ENCODE measurements at places on chromosomes 5 and 9.

DNA sequence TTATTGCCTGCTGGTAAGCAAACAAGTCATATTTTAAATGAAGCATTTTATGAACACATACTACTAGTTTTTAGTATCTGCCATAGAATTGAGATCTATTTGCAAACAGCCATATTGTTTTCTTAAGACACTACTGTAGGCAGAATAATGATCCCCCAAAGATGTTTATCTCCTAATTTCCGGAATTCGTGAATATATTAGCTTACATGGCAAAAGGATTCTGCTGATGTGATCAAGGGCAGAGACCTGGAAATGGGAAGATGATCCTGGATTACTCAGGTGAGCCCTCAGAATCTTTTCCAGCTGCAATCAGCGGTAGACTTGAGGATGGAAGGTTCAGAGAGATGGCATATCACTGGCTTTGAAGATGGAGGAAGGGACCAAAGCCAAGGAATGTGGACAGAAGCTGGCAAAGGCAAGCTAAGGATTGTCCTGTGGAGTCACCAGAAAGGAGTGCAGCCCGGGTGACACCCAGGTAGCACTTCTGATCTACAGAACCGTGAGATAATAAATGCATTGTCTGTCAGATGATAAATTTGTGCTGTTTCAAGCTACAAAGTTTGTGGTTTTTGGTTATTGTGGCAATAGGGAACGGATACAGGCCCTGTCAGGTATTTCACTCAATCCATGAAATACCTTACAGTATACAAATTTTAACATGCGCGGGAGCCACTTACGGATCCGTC, 1.0 kb upstream of the ERCC6L2 start:
- no peak for DNase-seq

- DNase-seq, result no peak
These were observed 656.5 kb downstream of the BNC2 start for GRCh38 chr9:16213781-16214515.

DNA sequence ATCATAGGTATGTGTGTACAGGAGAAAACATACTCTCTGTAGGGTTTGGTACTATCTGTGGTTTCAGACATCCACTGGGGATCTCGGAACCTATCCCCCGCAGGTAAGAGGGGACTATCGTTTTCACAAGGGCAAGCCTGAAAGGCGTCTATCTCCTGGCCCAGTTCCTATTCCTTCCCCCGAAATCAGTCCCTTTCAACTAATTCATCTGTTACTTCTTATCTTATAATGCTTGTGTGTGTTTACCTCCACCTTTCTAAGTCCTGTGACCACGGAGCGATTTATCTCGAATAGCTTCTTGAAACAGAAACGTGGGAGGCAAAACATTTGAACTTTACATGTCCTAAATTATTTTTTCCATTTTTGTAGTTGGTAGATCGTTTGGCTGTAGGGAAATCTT, 11.4 kb downstream of the ABO start:
- no peak for DNase-seq

DNA sequence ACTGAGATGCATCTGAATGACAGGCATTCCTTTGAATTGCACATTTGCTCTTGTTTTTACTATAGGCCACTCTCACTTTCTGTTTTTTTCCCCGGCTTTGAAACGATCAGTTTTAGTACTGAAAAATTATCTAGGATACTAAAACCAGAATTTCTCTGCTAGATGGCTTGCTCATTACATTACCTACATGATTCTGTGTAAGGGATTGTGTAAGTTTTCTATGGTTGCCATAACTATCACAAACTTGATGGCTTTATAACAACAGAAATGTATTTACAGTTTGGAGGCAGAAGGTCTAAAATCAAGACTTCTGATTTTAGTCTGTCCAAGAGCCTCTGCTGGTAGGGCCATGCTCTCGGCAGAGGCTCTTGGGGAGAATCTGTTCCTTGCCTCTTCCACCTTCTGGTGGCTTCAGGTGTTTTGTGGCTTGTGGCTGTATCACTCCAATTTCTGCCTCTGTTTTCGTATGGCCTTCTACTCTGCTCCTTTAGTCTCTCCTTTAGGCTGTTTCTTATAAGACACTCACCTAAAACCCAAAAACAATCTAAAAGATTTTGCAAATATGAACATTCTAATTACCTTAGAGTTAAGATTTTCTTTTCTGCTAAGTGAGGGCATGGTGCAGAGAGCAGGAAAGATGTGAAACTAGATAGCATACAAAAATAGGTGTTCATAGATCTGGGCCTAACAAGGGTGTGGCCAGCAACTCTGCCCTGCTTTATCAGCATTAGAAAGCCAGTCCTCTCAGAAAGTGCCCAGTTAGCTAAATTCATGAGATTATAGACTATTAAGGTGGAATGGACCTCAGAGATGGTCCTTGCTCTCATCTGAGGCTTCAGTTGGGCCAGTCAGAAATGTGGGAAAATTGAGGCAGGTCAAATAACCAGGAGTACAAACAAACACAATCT, 93.3 kb upstream of the CDKN2B start:
- no peak for DNase-seq

DNA sequence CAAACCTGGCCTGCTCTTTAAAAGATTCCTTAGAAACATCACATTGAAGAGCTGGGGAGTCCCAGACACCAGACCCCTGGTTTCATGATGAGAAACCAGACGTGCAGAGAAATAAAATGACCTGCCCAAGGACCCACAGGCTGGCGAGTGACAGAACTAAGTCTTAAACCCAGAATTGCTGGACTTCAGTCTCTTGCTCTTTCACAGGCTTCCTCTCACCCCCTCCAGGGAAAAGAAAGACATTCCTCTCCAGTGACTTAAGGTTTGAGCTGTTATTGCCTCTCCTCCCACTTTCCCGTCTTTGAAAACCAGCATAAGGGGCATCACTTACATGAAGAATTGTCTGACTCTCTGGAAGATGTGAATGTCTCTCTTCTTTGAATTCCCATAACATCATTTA, 535.2 kb downstream of the IRX1 start:
- no peak for DNase-seq

DNA sequence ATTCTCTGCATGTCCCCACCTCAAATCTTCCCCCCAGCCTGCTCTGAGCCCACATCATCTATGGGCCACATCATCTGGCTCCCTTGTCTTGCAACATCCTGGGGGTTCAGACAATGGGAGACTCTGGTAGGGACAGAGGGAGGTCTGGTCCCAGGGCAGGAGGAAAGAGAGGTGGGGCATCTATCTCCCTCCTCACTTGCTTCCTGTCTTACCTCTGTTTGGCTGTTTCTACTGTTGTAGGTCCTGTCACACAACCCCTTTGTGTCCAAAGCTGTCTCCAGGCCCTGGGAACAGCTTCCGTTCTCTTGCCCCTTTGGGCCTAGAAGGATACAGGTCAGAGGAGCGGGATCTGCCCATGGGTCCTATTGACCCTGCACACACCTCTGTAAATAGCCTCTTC, 227.2 kb downstream of the NSG2 start:
- no peak for DNase-seq

- DNase-seq, result no peak
These were observed 24.0 kb upstream of the LTC4S start for GRCh38 chr5:179769796-179770195.

DNA sequence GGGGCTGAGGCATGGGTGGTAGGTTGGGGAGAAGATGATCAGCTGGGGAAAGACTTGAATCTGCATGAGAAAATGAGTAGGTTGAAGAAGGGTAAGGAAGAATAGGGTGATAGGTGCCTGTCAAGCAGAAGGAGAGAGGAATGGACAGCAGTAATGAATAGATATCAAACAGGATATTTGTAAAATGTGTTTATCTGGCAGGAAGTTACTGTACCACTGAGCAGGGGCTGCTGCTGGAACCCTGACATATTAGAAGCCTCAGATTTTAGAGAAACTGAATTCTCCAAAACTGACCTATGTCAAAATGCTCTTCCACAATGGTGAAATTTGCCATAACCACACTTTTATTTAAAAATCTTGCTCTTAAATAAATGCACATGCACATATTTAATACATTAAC, 41.0 kb downstream of the CCDC192 start:
- DNase-seq, result no peak

- DNase-seq, result peak; percentile 64
These were observed 29.0 kb downstream of the SARDH start for GRCh38 chr9:133709015-133709611.

DNA sequence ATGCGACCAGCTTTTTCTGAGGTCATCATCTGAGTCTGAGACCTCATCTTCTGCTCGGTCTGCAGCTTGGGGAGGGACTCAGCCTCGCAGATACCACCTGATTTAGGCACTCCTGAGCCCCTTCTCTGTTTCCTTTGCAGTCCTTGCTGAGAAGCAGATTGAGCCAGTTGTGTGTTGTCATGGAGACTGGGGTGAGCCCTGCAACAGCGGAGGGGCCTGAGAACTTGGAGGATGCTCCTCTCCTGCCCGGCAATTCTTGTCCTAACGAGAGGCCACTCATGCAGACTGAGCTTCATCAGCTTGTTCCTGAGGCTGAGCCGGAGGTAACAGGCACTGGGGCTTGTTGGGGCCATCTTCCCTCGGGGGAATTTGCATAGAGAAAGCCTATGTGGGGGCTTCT, 19.2 kb downstream of the TEX53 start:
- DNase-seq, result no peak

- no peak for DNase-seq
These were observed 40.1 kb downstream of the SECISBP2 start for GRCh38 chr9:89358376-89358916.

- DNase-seq, result no peak
These were observed 63.4 kb downstream of the RAPGEF1 start for GRCh38 chr9:131676431-131676972.

DNA sequence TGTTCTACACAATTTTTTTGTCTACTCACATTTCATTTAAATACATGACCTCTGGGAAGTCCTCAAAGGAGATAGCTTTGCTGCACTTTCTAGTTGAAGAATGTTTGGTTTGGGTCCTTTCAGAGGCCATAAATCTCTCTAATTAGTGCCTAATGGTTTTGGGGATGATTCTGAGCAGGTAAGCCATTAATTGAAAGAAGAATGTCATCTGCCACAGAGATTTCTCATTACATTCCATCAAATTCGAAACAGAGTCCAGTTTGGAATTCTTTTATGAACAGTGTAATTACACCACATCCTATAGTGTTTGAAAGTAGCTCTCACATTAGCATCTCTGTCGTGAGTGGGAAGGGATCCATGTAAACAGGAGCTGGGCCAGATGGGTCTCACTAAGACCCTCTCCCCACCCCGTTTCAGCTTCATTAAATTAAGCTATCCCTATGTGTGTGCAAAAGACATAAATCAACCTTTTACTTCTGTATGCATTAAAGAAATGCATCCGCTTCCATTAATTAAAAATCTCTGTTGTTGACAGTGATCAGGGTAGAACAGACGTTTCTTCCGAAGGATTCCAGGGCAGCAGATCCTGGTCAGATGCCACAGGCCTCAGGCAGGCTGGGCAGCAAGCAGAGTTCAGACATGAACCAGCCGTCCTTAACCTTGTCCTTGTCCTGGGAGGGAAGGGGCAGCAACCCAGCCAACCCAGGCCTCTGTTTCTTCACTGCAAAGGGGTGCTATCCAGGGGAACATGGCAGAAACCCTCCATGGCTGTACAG, 99.8 kb upstream of the MAP1B start:
- no peak for DNase-seq

GRCh38 chr5:318931-319601, 2.4 kb upstream of the AHRR start:
- DNase-seq, result no peak

- DNase-seq, result no peak
These were observed 112.3 kb upstream of the RAD23B start for GRCh38 chr9:107170801-107171200.

- DNase-seq, result no peak
These were observed 1.9 kb upstream of the DAB2 start for GRCh38 chr5:39426746-39427105.

DNA sequence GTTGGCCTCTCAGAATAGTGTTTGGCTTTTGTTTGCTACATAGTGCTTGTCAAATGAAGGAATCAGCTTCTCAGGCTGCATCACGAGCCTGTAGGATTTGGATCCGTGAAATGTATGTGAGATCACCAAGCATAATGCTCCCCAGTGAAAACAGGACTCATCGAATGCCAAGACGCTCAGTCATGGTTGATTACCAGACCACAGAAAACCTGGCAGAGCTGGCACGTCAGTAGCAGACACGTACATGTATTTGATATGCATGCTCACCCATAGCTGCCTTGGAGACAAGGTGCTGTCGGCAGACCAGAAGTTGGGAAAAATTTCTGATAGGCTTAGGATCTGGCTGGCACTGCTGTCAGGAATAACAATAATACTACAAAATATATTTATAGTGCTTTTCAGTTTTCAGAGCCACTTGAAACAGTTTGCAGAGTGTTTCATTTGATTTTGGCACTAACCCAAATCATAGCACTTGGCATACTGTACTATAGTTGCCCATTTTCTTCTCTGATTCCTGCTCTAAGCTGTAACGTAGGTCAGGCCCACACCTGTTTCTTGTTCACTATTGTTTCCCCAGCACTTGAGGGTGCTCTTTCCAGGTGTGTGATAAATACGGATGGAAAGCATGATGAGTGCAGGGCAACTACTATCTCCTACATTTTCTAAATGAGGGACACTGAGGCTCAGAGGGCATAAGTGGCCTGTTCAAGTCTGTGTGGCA, 226.1 kb downstream of the NR3C1 start:
- peak; percentile 57 for DNase-seq

DNA sequence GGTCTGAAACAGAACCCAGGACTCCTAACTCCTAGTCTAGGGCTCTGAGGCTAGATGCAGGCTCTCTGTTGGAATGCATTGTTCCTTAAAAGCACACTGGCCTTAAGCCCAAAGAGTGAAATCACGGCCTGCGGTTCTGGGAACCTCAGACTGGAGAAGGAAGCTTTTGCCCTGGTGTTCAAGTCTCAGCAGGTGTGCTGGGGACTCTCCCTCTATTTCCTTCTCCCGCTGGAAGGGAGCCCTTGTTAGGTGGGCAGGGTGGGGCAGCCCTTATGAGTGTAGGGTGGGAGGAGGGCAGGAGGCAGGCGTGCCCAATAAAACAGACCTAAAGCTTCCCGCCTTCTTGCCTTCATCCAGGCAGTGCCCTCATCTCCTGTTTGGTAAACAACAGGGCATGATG, 1.8 kb upstream of the PPARGC1B start:
- DNase-seq, result no peak

DNA sequence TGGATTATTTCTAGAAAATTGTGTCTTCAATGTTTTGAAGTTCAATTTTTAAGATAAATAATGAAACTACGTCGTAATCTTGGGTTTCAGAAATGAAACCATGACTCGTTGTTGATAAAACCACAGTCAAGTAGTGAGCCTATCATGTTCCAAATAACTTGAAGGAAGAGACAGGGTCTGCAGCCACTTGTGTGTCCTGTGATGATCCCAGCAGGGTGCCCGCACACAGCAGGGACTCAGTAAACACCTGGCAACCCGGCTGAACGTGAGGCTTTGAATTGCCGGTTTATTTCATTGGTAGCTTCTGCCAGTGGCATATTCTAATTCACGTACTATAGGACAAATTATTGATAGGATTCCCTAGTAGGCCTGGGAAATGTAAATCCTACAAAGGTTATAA, 679.6 kb downstream of the IRX1 start:
- peak; percentile 44 for DNase-seq

DNA sequence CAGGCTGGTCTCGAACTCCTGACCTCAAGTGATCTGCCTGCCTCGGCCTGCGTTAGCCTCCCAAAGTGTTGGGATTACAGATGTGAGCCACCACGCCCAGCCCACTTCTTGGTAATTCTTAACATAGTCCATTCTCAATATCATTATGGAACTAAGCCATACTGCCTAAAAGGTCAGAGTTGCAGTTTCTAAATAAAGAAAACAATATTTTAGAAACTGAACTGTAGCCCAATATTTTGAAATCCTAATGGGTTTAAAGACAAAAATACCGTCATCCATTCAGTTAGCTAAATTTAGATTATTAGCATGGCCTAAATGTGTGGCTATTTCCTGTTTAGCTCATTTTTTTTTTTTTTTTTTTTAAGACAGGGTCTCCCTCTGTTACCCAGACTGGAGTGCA, 99.5 kb downstream of the USP20 start:
- no peak for DNase-seq

Measured in NCI-H2107 (cell line).